Fibroblast of skin of back (primary cell): ENCODE measurements at places on chromosomes 3 and 15.
A peak's percentile ranks its signal among the peaks of the same experiment; 100 is the strongest.

DNA sequence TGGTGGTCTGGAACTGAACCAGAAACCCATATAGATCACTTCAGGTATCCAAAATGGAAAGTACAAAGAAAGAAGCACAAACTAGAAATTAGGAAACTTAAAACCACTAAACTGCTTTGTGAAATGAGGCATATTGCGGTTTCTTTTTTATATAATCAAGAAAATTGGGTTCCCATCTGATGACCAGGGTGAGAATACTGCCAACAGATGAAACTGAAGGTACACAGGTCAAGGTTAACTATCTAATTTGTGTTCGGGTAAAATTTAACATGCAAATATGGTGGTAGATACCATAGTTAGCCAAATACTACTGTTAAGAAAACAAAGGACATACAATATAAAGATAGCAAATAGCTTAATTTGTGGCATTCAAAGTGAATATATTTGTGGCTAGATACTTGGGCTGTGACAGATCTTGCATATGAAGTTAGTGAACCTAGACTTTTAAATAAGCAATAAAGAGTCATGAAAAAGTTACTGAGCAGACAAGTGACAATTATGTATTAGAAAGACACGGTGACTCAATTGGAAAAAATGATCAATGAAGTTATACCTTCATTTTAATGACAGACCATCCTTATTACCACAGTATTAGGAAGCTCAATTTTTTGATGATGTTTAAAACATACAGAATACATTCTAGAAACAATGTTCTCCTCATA, 127.4 kb downstream of the NR2E3 start:
- no peak for DNase-seq

- DNase-seq = no peak
Observed at GRCh38 chr3:34844323-34844620, 795.1 kb upstream of the ARPP21 start.

GRCh38 chr3:193938613-193939012, 197.3 kb upstream of the HES1 start:
- no peak for DNase-seq

- DNase-seq = peak; percentile 46
Observed at GRCh38 chr3:130658678-130659077, 88.0 kb downstream of the PIK3R4 start.

- no peak for DNase-seq
Observed at GRCh38 chr3:143596957-143597642, 251.2 kb downstream of the SLC9A9 start.

DNA sequence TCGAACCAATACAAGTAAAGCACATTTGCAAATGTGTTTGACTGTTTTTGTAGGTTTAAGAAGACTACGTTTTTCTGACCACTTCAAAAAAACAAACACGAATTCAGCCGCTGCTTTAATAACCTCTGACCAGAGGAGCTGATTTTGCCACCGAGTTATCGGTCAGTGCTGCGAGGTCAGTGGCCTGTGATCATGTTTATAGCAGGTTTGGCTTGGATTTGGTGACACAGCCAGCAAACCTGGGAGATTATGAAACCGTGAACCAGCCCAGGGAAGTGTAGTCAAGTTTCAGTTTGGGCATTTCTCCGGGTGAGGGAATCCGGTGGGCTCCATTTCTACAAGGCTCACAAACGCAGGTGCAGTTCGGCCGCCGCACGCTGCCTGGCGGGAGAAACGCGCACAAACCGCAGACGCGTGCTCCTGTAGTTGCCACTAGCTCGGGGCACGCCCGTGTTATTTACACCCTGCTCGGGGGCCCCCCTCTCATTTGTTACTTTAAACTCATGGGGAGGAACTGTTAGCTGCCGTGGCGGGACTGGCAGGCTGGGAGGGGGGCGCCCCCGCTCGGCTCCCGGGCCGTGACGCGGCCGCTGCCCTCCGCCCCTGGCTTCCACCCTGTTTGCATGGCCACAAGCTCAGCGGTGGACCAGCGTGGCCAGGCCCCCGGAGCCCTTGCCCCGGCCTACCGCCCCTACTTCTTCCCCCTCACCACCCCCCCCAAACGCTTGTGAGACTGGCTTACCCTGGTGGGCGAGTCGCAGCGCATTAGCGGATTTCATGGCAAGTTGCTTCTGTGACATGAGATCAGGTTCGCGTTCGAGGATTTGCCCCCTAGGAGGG, 13.6 kb upstream of the ONECUT1 start:
- no peak for DNase-seq

- peak; percentile 52 for DNase-seq
Observed at GRCh38 chr15:40058476-40059140, 19.6 kb upstream of the SRP14 start.

- DNase-seq = no peak
Observed at GRCh38 chr15:90603893-90604292, 74.2 kb downstream of the CRTC3 start.

DNA sequence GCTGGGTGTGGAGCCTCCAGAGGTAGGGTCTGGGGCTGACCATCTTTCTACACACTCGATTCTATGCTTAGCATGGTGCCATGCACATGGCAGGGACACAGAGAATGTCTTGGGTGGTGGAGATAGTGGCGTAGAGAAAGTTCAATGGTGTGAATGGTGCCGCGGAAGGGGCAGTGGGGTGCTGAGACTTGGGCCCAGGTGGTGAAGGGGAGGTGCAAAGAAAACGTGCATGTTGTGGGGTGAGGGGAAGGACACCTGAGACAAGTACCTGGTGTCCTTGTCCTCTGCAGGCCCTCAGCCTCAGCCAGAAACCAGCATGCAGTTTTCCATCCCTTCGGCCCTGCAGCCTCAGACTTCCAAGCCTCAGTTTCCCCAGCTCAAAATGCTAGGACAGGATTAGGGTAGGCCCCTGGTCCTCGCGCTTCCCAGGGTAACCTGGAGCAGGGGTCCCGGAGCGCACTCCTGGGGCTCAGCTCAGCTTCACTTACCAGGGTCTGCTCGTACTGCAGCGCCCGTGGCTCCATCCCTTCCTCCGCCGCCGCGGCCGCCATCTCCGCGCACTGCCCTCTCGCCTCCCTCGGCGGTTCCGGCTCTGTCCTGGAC, 375 bp downstream of the CLCN2 start:
- no peak for DNase-seq

DNA sequence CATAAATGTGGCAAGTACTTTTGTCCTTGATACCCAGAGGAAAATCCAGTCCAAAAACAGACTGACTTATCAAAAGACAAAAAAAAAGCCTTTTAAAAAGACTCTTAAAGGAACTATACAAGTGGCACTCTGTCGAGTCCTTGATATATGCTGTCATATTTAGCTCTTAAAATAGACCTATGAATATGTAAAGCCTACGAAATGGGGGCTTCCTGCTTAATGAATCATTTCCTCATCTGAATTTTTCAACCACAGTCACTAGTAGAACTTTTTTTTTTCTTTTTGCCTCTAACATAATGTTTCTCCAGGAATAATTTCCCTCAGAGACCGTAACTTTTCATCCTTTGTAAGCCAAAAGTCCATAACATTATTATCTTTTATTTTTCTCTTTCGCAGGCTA, 95.8 kb downstream of the P3H2 start:
- DNase-seq = peak; percentile 89

- peak; percentile 21 for DNase-seq
Observed at GRCh38 chr3:31533169-31534064, 692 bp downstream of the STT3B start.

DNA sequence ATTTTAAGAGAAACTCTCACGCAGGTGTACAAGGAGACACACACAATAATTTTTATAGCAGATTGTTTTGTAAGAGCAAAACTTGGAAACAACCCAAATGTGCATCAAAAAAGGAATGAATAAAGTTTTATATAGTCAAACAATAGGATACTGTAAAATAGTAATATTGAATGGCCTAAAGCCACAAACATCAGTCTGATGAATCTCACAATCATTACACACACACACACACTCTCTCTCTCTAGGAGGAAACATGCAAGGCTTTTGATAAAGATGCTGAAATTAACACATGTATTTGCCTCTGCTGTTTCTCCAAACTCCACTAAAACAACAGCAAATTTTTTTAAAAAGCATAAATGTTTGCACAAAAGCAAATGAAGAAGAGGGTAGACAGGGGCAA, 37.3 kb downstream of the ADIPOQ start:
- DNase-seq = no peak
